Thymus (tissue), 14 donors: ENCODE measurements at places on chromosomes 7 and 10. TPM values are rescaled to one million over a fixed set of nuclear protein-coding genes. Genes with fewer than 3 reads are reported as not detected.
A peak's percentile ranks its signal among the peaks of the same experiment; 100 is the strongest.

PIK3AP1 gene
- 8.1 TPM for total RNA-seq

DNA sequence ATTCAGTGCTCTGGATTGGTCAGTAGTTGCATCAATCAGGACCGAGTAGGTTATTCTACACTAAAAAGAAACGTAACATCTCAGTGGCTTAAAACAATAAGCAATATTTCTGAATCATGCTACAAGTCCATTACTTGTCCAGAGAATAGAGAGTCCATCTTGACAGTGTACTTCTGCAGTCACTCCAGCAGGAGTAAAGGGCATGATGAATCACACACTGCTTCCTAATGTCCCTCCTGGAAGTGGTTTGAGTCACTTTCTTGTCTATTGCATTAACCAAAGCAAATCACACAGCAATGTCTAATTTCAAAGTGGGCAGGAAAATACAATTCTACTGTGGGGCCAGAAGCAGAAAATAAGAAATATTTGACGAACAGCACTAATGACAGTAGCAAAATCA lies 124.8 kb downstream of the TSPAN12 start:
- H3K27ac ChIP-seq: no peak overlapping the region
- no peak overlapping the region for H3K4me3 ChIP-seq
- no peaks in the 10 kb centered on the region for H3K27me3 ChIP-seq
- H3K4me1 ChIP-seq: no peaks in the 10 kb centered on the region

DNA sequence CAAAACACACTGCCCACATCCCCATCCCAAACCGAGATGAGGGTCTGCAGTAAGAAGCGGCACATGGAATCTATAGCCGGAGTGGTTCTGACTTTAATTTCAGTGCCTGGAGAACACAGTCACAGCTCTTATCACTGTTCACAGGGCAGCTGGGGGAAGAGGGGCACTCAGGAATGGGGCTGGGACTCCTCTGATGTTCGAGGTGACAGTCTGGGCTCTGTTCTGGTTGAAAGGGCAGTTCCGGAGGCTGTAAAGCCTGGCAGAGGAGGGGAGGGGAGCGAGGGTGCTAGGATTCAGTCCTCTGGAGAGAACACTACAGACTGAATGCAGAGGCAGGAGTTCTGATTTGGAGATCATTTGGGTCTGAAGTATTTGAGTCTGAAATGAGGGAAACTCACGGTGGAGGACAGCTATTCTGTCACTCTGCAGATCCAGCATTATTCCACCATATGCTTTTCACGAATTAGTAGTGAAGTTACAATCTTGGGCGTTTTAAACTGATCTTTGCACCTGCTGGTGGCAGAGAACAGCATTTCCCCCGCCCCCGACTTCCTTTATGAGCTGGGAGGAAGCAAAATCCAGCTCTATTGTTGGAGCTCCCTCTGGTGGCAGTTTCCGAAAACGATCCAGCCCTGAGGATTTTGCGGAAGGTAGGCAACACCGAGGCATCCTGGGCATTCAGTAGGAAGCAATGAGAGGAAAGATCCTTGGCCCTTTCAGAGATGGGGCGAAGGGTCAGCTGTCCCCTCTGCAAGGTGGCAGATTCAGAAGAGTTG lies 22.7 kb upstream of the KCNK18 start:
- H3K4me1 ChIP-seq: peaks cover 19% of the 10 kb centered on the region
- peak overlapping the region; percentile 23 for H3K4me3 ChIP-seq
- H3K36me3 ChIP-seq: no peaks in the 10 kb centered on the region

DNA sequence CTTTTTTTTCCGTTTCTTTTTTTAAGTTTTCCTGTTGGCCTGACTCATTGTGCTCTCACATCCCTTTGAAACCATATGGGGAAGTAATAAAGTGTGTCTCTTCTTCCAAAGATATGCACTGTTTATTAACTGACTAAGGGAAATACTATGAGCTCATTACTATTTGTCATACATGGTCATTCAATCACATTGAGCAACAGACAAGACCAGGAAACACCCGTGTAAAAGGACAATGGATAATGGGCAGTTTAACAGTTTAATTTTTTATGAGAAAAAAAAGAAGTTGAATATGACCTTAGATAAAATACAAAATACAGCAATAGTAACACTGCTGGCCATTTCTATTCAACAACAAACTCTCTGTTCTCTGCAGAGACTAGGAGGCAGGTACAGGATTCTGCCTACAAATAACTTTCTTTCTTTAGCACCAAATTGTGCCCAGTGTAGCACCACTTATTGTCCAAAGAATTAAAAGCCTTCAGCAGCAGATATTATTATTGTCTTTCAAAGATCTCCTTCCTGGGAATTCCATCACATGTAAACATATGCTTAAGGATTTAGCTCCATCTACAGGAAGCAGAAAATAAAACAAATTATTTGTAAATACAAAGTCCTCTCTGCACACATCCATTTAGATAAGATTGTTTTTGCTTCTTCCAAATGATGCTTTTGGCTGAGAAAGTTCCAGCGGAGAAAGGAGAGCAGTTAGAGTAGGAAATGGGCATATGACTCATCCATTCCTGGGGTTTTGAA lies 55.0 kb upstream of the AKR1E2 start:
- H3K27ac ChIP-seq: no peak overlapping the region
- H3K27me3 ChIP-seq: no peaks in the 10 kb centered on the region
- DNase-seq: no peak
- no peaks in the 10 kb centered on the region for H3K36me3 ChIP-seq
- no peaks in the 10 kb centered on the region for H3K4me1 ChIP-seq

DNA sequence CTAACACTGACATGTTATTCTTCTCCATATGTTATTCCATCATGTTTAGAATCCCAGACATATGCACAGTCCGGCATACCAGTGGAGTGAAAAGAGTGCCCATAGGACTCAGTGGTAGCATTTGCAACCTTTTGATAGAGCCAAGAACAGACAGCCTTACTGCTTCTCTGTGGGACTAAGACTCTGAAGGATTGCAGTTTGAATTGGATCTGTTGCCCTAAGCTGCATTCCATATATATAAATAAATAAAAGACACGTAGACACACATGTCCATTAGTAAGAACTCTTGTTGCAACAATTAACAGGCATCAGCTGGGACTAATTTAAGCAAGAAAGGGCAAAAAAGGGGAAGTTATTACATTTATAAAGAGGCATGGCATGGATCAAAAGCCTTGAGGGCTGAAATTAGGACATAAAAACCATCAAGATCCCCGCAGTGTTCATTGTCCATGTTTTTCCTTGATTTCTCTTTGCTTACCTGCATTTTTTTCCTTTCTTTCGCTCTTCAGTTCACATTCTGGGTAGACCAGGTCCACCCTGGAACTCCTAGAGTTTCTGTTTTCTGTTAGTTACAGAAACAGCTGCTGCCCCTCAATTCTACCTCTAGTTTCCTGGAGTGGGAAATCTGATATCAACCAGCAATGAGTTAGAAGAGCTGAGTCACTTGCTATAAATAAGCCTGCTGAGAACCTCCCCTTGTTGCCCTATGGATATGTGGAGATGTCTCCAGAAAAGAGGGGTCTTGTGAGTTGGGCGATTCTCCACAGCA lies 132.4 kb downstream of the SORCS1 start:
- H3K4me3 ChIP-seq: no peak overlapping the region
- no peak for DNase-seq
- no peaks in the 10 kb centered on the region for H3K27me3 ChIP-seq
- no peak overlapping the region for H3K27ac ChIP-seq
- no peaks in the 10 kb centered on the region for H3K36me3 ChIP-seq

DNA sequence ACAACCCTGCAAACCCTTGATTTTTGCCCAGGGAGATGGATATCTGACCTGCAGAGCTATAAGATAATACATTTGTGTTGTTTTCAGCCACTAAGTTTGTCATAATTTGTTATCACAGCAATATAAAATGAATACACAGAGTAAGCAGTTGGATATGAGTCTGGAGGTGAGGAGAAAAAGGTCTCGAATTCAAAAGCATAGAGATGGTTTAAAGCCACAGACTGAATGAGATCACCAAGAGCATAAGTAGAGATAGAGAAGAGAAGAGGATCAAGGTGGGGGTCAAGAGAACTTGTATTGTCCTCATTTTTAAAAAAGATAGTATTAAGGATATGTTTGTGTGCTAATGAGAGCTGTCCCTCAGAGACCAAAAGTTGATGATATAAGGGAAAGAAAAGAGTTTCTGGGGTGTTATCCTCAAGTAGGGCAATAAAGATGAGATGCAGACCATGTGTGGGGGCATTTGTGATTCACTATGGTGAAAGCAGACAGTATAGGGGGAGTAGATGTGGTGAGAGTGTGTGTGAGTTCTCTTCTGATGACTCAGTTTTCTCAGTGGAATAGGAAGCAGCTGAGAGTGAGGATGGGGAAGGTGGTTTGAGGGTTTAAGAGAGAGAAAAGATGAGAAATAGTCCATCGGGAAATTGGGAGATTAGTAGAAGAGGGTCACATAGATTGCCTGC lies 25.8 kb upstream of the PCGF5 start:
- H3K4me3 ChIP-seq: no peak overlapping the region
- no peak for DNase-seq
- peaks cover 6% of the 10 kb centered on the region for H3K4me1 ChIP-seq
- H3K36me3 ChIP-seq: no peaks in the 10 kb centered on the region
- no peaks in the 10 kb centered on the region for H3K27me3 ChIP-seq

GRCh38 chr7:2799253-2799652 lies 44.9 kb downstream of the GNA12 start:
- peaks cover 3% of the 10 kb centered on the region for H3K36me3 ChIP-seq
- no peak overlapping the region for H3K4me3 ChIP-seq
- H3K27me3 ChIP-seq: no peaks in the 10 kb centered on the region
- no peaks in the 10 kb centered on the region for H3K4me1 ChIP-seq
- H3K27ac ChIP-seq: no peak overlapping the region
- no peak for DNase-seq

DNA sequence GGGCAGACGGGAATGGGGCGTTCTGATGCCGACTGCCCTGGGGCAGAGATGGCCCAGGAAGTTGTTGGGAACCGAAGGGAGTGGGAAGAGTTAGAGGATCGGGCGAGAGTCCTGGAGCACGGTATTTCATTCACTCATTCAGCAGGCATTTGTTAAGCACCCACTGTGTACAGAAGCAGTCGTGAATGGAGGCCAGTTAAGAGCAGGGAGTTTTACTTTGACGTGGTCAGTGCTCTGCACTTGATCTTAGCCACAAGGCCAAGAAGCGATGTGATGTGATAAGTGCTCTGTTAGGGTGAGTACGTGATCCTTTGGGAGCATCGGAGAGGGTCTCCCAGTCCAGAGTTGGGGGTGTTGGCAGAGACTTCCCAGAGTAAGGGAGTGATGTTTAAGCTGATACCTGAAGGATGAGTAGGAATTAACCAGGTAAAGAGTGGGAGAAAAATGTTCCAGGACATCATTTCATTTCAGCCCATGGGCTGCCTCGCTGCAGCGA lies 890 bp downstream of the ZFYVE27 start:
- peaks cover 2% of the 10 kb centered on the region for H3K27me3 ChIP-seq
- peaks cover 10% of the 10 kb centered on the region for H3K4me1 ChIP-seq
- DNase-seq: no peak
- H3K4me3 ChIP-seq: peak overlapping the region; percentile 66
- H3K36me3 ChIP-seq: peaks cover 31% of the 10 kb centered on the region
- no peak overlapping the region for H3K27ac ChIP-seq

CNPY1 gene
- total RNA-seq: not detected

DNA sequence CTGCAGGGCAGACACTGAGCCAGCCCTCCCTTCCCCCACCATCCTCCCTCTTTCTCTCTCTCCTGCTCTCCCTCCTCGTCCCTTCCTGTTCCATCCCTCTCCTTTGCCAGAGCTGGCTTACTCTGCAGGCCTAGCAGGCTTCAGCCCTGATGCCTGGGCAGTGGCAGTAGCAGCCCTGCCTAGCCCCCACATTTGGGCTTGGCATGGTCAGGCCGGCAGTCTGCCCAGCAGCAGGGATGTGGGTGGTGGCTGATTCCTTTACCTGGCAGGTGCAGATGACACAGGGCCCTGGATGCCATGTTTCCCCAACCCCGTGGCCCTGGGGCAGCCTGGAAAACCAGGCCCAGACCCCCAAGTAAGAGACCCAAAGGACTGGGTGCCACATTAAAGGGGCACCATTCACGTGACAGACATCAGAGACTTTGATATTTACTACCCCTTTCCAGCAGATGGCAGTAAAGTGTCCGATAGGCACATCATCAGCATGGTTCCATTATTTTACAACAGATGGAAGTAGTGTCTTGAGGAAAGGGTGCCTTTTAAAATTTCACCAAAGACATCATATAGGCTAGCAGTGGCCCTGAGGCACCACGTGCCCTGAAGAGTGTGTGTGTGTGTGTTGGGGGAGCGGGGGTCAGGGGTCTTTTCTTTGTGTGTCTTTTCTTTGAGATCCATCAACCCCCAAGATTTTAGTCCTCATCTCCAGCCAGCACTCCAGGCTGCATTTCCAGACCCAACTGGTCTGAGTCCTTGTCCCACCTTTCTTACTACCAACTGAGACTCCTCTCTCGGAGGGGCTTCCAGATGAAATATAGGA lies 5.9 kb downstream of the KCP start:
- peaks cover 2% of the 10 kb centered on the region for H3K27me3 ChIP-seq
- H3K4me3 ChIP-seq: no peak overlapping the region
- H3K36me3 ChIP-seq: no peaks in the 10 kb centered on the region
- DNase-seq: peak; percentile 42

GRCh38 chr7:151503902-151504714 lies 15.6 kb downstream of the RHEB start:
- H3K4me3 ChIP-seq: no peak overlapping the region
- no peak overlapping the region for H3K27ac ChIP-seq
- no peak for DNase-seq
- H3K27me3 ChIP-seq: no peaks in the 10 kb centered on the region
- no peaks in the 10 kb centered on the region for H3K4me1 ChIP-seq

- no peaks in the 10 kb centered on the region for H3K36me3 ChIP-seq
- no peak for DNase-seq
- no peaks in the 10 kb centered on the region for H3K27me3 ChIP-seq
- H3K4me1 ChIP-seq: no peaks in the 10 kb centered on the region
- no peak overlapping the region for H3K4me3 ChIP-seq
- no peak overlapping the region for H3K27ac ChIP-seq
Observed at GRCh38 chr7:115822380-115822779, 208.2 kb downstream of the TFEC start.

DRGX gene
- 0.05 TPM for total RNA-seq

DNA sequence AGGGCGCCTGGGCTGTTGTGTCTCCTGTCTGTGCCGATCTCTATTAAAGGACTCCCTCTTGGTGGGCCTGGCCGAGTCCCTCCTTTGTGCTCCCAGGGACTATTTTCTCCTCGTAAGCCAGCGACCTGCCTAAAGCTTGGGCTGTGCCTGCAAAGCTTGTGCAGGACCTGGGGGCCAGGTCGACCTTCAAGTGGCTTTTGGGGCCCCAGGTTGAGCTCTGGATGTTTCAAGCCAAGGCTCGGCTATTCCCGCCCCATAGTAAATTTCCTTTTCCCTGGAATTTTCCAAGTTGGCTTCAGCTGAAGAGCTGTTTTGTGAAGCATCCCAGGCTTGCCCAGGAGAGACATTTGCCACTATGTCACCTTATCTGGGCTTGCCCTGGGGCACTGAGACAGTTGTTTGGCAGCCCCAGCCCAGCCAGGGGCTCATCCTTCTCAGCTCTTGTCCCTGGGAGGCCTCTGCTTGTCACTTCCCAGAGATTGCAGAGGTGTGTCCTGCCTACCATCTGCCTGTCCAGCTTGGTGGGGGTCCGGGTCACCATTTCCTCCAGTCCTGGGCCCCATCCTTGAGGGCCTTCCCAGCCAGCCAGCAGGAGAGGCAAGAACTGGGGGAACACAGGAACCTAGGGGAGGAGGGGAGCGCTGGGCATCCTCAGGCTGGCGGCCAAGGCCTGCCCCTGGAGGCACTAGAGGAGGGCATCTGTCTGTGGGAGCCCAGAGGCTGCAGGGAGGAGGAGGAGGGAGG lies 20.2 kb downstream of the ZMIZ2 start:
- no peak overlapping the region for H3K4me3 ChIP-seq
- DNase-seq: no peak
- no peaks in the 10 kb centered on the region for H3K27me3 ChIP-seq
- peaks cover 21% of the 10 kb centered on the region for H3K4me1 ChIP-seq
- peak overlapping the region; percentile 70 for H3K27ac ChIP-seq
- peaks cover 44% of the 10 kb centered on the region for H3K36me3 ChIP-seq
